ENCODE measurements at places on chromosomes 1 and 21.

- DNase-seq, result no peak
Observed at GRCh38 chr1:28328228-28328648, 602 bp upstream of the MED18 start.

DNA sequence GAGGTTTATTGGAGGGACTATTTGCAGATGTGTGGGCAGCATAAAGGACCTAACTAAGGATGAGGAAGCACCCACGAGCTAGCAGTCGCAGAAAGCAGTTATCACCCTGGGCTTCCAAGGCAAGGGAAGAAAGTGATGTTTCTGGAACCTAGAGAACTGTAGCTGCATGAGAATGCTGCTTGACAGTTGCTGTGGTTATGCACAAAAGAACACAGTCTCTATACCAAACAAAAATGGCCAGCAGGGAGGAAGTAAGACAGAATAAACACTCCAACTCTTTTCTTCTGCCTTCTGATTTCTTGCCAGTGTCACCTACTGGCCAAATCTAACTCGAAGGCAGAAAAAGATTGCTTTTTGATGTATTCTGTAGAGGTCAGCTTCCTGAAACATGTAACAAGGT is 190.2 kb downstream of the RASAL2 start:
- no peak for DNase-seq

DNA sequence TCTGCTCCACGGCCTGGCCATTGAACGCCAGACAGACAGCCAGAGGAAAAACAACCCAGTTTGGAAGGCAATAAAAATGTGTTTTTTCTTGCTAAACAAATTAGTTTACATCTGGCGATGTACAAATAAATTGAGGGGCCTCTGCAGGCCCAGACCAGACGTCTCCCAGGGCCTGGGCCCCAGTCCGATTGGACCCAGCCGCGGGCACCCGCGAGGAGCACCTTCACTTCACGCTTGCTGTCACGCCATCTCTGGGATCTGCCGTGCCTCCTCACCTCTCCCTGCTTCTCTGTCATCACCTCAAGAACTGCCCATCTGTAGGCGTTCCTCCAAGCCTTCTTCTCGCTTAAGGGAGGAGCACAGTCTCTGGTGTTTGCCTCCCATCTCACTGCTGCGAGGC is 61.5 kb downstream of the GLIS1 start:
- no peak for DNase-seq

GRCh38 chr1:218284377-218284916 is 646 bp upstream of the RRP15 start:
- DNase-seq, result no peak

DNA sequence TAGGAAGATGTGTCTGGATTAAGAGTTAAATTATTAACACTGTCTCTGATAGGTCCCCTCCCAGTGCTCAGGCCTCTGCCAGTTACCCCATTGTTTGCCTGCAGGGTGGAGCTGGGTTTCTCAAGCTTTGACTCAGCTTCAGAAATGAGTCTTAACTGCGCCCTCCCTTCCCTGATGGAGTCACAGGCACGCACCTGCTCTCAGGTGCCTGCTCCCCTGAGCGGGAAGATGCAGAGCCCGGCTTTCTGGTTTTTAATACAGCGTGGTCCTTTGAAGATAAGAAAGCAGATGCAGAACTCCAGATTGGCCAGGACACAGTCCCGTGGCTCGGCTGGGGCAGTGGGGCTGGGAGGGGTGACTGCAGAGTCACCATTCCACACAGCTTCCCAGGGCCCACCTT is 3.2 kb upstream of the SPRR4 start:
- no peak for DNase-seq

- DNase-seq, result no peak
Observed at GRCh38 chr1:155126556-155127104, 1.0 kb upstream of the EFNA1 start.

- no peak for DNase-seq
Observed at GRCh38 chr1:61233121-61233660, 150.8 kb downstream of the NFIA start.

DNA sequence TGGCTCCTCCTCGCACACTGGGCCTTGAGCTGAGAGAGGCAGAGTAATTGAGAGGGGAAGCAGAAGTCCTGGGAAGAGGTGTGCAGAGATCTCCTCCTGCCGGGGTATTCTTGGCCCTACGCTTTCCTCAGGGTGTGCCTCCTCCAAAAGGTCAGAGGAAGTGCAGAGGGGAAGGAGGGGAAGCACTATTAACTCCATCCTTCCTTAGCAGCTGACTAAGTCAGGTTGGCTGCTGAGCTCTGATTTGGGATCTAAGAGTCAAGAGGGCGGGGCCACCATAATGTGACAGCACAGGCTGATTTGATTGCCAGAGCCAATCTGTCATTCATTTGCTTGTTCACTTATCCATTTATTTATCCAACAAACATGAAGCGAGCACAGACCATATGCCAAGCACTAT is 12.3 kb downstream of the ATP2B4 start:
- DNase-seq, result no peak

- no peak for DNase-seq
Observed at GRCh38 chr21:9780441-9780937, 740.9 kb upstream of the TPTE start.

- no peak for DNase-seq
Observed at GRCh38 chr1:173212952-173213491, 5.9 kb upstream of the TNFSF4 start.

GRCh38 chr1:56578138-56578962 is 1.0 kb downstream of the PLPP3 start:
- DNase-seq, result peak; percentile 28

DNA sequence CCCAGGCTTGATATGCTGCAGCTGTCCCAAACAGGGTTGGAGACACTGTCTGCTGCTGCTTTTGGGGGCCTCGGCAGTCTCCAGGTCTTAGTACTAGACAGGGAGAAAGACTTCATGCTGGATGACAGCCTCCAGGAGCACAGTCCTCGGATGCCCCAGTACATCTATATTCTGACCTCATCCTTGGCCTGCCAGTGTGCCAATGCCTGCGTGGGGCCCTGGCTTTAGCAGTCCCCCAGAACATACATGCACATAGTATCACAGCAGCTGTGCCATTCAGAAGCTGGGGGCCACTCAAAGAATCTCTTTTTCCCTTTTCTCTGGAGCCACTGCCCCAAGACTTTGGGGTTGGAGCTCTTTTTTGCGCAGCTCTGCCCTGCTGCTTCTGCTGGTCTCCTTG is 4.4 kb upstream of the ZSCAN20 start:
- DNase-seq, result no peak

- no peak for DNase-seq
Observed at GRCh38 chr1:157325220-157325619, 187.0 kb upstream of the ETV3 start.

DNA sequence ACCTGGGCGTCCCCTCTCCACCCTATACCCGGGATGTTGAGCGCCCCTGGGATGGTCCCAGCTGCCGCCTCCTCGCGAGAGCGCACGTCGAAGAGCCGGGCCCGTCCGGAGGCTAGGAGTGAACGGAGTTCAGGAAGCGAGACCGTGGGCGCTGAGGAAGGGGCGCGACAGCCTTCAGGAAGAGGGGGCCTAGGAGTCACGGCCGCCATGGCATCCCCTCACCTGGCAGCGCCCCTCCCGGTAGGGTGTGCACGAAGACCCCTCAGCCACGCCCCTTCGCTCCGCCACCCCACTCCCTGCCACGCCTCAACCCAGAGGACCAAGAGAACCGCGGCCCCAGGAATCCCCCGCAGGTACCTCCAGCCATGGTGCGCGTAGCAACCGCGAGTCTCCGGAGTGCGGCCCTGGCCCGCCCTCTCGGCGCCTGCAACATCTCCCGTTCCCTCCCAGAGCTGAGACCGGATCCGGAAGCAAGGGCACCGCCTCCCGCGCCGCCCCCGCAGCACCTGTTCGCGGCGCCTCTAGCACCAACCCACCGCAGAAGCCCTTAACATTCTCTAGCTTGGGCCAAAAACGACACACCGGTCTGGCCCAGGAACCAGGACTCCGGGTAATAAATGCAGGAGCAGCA is at the start of gene TSTD1:
TSS of gene TSTD1 (minus strand) at position 442 of the 631 bp plus-strand sequence. CDS start at position 367, 75 bp downstream.
- peak; percentile 90 for DNase-seq

GRCh38 chr1:44316231-44316759 is 38.8 kb downstream of the ERI3 start:
- DNase-seq, result peak; percentile 84

DNA sequence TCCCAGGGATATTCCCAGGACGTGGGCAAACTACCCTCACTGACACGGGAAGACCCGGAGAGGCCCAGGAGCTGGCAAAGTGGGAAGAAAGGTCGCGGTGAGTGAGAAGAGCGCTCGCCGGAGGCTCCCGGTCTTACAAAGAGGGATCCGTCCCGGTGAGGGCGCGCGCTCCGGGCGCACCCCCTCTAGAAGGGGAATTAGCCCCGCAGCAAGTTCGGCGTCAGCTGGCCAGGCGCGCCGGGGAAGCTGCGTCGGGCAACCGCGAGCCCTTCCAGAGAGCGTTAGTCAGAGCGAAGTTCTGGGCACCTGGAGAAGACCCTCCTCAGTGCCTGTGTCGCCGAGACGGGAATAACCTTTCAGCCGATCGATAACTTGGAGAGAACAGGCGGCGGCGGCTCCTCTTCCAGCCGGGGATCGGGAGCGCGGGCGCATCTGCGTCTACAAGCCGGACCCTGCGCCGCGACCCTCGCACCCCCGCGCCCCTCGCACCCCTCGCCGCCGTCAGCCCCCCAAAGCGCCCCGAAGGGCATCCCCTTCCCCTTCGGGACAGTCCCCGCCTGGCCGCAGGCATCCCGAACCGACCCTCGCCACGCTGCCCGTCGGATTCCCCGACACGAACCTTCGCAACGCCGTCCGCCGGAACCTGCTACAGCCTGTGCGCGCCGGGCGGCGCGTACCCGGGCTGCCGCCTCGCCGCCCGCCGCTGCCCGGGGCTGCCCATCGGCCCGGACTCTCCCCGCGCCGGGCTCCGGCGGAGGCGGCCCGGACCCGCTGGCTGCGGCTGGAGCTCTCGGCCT is 485 bp downstream of the SIPA1L2 start:
- DNase-seq, result no peak

DNA sequence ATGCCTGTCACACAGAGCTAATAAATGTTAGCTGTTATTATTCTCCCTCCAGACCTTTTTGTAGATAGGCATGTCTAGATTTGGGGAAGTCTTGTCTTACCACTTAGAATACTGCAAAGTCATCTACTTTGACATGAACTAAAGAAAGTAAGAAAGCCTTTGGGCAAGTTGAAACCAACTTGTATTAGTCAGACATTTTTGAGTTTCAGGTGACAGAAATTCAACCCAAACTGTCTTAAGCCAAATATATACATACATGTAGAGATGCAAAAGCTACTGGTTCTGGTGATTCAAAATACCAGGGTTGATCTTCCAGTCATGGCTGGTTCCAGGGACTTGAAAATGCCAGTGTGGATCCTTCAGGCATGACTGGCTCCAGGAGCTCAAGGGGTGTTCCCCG is 276.8 kb upstream of the TMEM51 start:
- no peak for DNase-seq

- DNase-seq, result no peak
Observed at GRCh38 chr1:155223047-155223446, 14.6 kb downstream of the MTX1 start.

DNA sequence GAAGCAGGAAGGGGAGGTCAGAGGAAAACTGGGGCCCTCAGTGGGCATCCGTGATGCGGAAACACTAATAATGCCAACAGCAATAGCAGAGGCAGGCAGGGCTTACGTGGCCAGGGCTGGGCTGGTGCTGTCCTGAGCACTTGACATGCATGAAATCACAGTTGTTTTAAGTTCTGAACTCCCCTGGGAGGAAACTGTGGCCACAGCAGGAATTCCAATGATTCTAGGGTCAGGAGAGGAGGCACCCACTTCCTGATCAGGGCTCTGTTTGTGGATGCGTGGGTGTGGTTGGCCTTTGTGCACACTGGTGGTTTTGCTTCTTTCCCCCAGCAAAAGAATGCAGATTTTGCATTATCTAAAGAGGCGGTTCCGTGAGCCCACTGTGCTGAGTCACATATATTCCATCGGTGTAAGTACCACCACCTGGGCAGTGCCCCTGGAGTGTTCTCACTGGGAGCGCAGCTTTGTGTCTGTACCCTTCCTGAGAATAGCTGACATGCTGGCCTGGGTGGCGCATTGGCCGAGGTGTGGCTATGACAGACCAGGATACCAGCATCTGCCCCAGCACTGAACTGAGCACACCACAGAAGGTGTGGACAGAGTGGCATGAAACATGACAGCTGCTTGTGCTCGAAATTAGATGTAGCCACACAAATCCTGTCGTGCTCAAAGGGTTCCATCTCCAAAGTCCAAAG is 71.0 kb downstream of the PDE9A start:
- DNase-seq, result no peak

GRCh38 chr1:10555635-10556429 is 81.1 kb downstream of the PEX14 start:
- DNase-seq, result no peak

- no peak for DNase-seq
Observed at GRCh38 chr1:109501644-109502363, 7.7 kb downstream of the AMIGO1 start.

- DNase-seq, result no peak
Observed at GRCh38 chr1:99650773-99651437, 5.0 kb downstream of the PALMD start.

GRCh38 chr1:201772178-201772577 is 56.8 kb upstream of the IPO9 start:
- no peak for DNase-seq

- no peak for DNase-seq
Observed at GRCh38 chr1:71086331-71086730, 5.5 kb upstream of the ZRANB2 start.

DNA sequence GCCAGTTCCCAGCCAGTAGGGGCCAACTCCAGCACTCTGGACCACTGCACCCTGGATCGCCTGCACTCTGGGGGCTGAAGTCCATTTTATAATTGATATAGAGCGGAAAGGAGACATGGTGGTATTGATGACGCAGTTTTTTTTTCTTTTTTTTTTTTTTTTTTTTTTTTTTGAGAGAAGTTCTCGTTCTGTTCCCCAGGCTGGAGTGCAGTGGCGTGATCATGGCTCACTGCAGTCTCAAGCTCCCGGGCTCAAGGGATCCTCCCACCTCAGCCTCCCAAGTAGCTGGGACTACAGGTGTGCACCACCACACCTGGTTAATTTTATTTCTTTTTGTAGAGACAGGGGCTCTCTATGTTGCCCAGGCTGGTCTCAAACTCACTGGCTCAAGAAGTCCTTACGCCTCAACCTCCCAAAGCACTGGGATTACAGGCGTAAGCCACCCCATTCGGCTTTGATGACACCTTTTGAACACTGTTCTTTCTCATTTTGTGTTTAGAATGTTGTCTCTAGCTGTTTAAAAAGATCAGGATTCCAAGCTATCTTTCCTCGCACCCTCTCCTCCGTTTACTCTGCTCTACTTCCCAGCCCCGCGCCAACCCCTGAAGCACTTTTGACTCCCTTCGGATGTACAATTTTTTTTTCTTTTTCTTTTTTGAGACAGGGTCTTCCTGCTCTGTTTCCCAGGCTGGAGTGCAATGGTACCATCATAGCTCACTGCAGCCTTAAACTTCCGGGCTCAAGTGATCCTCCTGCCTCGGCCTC is 960 bp downstream of the MX2 start:
- DNase-seq, result no peak

DNA sequence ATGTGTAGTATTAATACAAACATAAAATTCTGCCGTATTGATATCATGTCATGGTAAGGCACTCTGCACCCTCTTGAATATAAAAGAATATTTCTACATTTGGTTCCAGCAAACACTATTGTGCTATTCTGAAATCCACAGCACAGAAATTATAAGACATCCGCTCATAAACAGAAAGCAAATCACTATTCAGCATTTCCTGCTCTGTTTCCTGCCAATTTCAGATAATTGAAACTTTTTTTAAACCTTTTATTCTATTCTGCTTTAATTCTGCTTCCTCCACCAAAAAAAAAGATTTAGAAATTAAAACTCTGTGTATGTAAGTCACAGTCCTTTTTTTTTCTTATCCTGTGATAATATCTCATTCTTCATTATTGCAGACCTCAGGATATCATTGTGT is 39.6 kb upstream of the PLEKHO1 start:
- DNase-seq, result no peak

- no peak for DNase-seq
Observed at GRCh38 chr1:204697893-204698292, 12.4 kb upstream of the LRRN2 start.

Measured in NCI-H187 (cell line).